ENCODE measurements at places on chromosomes 13 and 19.
A peak's percentile ranks its signal among the peaks of the same experiment; 100 is the strongest.

- peak; percentile 25 for DNase-seq
Measured at GRCh38 chr19:46014534-46014933, 8.3 kb downstream of the PGLYRP1 start.

DNA sequence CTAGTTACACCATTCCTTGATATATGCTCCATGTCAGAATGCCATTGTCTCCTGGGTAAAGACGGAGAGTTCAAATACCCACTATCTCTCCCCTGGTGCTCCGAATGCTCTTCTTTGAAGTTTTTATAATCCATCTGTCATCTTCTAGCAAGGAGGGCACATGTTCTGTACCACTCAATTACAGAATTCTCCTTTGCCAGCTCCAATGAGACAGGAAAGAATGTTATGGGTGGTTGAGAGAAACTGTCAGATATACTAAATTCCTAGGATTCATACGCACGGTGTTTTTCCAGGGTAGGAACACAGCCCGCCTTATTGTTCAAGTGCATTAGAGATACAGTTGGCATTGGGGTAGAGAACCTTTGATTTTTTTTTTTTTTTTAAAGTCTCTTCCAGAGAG is 118.0 kb upstream of the ZNF536 start:
- DNase-seq: no peak

DNA sequence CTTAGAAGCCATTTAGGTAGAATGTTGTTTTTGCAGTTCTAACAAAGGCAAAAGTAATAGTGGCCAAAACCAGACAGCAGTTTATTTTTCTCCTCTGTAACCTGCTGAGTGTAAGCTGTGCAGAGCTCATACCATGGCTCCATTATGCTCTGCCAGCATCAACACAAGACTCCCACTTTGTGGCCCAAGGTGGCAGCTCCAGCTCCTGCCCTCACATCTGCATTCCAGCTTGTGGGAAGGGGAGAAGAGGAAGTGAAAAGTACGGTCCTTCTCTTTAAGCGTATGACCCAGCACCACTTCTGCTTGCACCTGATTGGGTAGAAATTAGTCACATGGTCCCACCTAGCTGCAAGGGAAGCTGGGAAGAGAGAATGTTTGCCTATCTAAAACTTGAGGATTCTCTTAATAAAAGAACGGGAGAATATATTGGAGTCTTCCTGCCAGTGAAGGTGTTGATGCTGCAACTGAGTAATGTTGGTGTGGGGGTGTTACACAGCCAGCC is 19.2 kb downstream of the ADGRE1 start:
- no peak for DNase-seq

- DNase-seq: no peak
Measured at GRCh38 chr13:110610955-110611595, 4.3 kb upstream of the NAXD start.

DNA sequence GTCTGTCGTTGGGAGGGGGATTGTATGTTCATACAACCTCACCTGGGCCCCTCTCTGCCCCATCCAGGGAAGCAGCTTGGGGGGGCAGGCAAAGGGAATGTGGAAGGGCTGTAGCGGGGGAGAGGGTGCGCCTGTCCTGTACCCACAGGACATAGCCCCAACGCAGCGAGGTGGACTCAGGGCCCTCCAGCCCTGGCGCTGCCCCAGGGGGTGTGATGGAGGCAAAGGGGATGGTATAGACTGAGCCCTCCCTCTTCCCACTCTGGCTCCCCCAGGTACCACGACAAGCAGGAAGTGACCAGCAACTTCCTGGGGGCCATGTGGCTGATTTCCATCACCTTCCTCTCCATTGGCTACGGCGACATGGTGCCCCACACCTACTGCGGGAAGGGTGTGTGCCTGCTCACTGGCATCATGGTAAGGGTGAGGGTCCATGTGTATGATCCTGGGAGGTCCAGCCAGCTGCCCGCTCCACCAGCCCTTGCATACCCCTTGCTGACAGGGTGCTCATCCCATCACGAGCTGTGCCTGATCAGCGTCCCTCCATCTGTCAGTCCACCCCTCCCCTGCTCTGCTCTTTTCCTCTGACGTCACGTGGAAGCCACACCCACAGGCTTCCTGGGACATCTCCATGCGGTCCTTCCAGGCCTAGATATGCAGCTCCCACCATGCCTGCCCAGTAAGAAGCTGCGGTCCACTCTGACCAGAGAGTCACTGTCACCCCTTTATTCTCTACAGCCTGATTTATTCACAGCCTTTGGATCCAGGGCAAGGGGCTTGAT is 18.3 kb downstream of the KCNN1 start:
- DNase-seq: no peak

- no peak for DNase-seq
Measured at GRCh38 chr19:5192568-5192967, 148.0 kb downstream of the PTPRS start.

GRCh38 chr13:25847145-25847544 is 204.7 kb downstream of the SHISA2 start:
- DNase-seq: no peak

- DNase-seq: no peak
Measured at GRCh38 chr13:51065372-51066090, 45.5 kb downstream of the C13orf42 start.

- DNase-seq: no peak
Measured at GRCh38 chr13:40200273-40200978, 466.0 kb downstream of the FOXO1 start.

DNA sequence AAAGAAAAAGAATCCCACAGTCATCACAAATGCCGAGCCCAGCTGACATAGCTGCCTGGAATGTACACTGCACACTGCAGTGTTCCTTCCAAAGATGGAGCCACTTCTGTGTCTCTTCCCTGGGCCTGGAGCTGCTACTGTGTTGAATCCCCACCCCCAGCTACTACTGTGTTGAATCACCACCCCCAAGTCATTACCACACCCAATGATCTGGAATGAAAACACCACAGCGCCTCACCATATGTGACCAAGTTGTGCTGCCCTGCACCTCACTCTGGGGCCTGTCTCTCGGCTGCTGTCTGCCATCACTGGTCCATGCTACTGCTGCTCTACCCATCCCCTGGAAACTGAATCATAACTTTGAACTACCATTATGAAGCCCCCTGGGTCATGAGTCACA is 861.2 kb downstream of the UQCRFS1 start:
- no peak for DNase-seq

DNA sequence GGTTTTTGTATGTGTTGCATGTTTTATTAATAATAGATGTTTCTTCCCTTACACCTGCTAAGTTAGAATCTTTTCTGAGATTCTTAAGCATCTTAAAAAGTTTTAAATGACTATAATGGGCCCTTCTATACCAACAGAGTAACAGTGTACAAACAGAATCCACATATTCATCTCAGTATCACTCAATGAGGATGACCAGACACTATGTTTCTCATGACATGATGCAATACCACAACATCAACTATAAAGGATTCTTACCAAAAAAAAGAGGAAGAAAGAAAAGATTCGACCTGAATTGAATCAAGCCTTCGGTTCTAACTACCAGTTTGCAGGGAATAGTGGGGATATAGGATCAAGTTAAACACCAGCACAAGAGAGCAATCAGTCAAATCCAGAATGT is 56.5 kb downstream of the INTS6 start:
- DNase-seq: no peak

DNA sequence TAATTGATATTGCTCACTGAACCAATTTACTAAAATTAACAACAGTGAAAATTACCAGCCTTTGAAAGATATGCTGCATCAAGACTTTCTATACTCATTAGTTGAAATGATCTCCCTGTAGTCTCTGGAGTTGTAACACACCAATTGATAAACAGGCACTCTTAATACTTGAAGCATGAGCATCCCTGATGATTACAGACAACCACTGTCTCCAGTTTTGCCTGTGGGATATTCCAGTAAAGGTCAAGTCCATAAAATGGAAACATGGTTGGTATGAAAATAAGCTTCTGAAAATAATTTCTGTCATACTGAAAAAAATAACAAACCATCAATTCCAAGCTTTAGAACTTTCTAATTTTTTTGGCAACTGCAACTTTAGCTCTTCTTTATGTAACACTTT is 405.8 kb downstream of the SPRY2 start:
- no peak for DNase-seq

GRCh38 chr19:4181053-4181508 is 1.3 kb downstream of the SIRT6 start:
- DNase-seq: no peak
